ENCODE measurements at places on chromosomes 12 and 14. TPM values are rescaled to one million over a fixed set of nuclear protein-coding genes. Genes with fewer than 3 reads are reported as not detected.

DNA sequence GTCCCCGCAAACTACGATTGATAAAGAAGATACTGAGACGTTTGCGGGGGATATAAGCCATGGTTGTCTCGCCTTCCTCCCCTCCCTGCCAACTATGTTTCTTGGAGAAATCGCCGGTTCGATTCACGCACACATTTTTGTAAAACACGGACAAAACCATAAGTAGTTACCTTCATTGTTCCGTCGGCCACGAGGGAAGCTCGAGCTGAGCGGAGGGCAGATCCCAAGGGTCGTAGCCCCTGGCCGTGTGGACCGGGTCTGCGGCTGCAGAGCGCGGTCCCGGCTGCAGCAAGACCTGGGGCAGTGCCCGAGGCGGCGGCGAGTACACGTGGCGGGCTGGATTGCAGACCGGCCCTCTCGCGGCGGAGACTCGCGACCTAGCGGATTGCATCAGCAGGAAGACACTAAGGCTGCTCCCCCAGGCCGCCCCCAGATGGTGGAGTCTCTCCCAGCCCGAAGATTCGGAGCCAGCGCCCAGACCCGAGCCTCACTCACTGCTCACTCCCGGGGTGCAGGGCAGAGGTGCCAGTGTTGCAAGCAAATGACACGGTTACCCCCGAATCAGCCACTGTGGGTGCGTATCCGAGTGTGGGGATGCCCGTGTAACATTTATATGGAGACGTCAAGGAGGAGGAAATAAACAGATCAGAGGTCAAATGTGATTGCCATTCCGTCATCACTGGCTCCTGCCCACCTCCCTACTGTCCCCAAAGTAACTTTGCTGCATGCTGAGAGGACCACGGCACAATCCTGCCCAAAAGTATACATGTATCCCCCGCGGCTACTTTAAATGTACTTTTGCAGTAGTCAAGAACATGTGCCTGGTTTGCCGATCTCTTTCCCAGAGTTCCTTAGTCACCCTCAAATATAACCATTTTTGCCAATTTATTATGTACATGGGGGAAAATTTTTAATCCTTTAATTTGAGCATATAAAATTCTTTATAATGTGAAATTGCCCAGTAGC lies at the start of gene BCAT1:
Gene BCAT1, minus strand, starts transcription at position 345 of the 966 bp plus-strand sequence. Its CDS starts 169 bp downstream, at position 176.
- peak; percentile 88 for DNase-seq

DNA sequence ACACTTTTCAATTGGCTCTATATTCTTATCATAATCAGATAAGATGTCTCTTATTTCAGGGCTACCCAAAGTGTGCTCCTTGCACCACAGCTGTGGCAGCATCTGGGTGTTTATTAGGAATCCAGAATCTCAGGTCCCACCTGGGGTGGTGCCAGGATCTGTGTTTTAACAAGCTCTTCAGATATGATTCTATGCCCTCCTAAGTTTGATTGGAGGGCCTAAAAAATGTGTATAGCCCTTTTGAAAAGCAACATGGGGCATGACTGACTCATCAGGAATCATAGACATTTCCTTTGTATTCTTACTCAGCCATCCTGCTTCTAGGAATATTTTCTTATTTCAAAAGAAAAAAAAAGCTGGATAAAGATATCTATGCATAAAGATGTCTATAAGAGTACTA lies 103.1 kb downstream of the HELB start:
- DNase-seq: peak; percentile 67

GRCh38 chr14:30240018-30240417 lies 312.4 kb upstream of the PRKD1 start:
- DNase-seq: no peak

- DNase-seq: peak; percentile 93
Observed at GRCh38 chr12:94618995-94619695, 31.2 kb downstream of the TMCC3 start.

DNA sequence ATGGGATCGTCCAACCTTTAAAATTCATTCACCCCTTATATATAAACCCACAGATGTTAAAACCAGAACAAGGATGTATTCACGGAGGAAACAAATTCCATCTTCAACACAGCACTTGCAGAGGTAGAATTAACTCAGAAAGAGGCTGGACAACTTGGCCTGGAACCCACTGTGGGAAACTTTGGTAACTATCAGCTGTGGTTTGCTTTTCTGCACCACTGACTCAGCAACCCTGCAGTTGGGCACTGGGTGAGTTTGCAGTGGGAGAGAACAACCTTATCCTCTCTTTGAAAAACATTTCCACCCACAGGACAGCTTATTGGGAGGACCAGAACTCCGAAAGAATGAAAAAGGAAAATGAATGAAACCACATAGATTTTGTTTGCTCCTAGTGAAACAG lies 66.3 kb downstream of the ZNF664 start:
- DNase-seq: peak; percentile 57

DNA sequence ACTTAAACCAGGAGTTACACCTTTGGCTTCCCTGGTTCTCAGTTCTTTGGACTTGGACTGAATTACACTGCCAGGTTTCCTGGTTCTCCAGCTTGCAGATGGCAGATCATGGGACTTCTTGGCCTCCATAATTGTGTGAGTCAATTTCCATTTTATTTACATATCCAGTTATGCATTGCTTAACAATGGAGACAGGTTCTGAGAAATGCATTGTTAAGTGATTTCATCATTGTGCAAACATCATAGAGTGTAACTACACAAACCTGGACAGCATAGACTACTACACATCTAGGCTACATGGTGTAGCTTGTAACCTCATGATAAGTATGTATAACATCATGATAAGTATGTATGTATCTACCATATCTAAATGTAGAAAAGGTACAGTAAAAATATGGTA lies 276.1 kb upstream of the BTG1 start:
- peak; percentile 71 for DNase-seq

DNA sequence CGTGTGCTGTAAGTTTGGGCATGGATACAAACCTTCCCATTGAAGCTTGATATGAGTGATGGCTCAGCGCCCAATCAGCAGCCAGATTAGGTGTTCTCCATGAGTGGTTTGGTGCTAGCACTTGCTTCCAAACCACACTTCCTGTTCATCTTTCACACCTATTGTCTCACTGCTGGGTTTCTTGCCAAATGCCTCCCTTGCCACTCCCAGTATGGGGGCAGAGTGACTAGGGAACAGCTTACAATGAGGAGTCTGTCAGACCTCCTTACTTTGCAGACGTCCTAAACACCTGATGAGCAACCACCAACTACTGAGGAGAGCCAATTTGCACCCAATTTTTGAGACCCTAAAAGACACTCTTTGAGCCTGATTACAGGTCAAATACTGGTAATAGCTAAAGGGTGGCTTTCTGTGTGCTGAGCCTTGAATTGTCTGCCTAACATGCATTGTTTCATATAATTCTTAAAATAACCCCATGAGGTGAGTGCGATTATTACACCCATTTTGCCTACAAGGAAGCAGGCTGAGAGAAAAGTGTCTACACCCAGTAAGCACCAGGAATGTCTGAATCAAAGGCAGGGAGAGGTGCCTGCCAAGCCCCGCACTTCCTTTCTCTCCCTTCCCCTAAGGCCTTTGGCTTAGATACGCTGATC lies 48.4 kb upstream of the FOS start:
- peak; percentile 34 for DNase-seq

GRCh38 chr12:93540466-93540865 lies 32.0 kb upstream of the SOCS2 start:
- DNase-seq: no peak

GRCh38 chr14:83913476-83913875 lies 1616.5 kb upstream of the FLRT2 start:
- peak; percentile 43 for DNase-seq

- DNase-seq: no peak
Observed at GRCh38 chr14:100602621-100603230, 15.5 kb upstream of the BEGAIN start.

DNA sequence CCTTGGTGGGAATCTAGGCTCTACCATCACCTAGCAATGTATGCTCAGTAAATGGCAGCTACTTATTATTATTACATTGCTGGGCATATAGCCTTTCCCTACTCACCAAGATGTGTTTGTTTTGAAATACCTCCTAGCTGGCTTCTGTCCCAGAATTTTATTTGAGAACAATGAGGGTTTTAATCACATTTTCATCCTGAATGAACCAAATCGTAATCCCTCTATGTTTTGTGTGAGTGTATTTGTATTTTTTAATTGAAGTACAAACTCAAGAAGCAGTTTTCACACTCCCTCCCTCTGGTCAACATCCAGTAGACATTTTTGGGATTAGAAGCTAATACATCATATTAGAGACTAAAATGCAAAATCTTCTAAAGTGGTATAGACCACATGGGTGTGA lies 7.6 kb downstream of the SLC7A8 start:
- DNase-seq: peak; percentile 20

- no peak for DNase-seq
Observed at GRCh38 chr12:2574355-2574935, 220.3 kb upstream of the FKBP4 start.

DNA sequence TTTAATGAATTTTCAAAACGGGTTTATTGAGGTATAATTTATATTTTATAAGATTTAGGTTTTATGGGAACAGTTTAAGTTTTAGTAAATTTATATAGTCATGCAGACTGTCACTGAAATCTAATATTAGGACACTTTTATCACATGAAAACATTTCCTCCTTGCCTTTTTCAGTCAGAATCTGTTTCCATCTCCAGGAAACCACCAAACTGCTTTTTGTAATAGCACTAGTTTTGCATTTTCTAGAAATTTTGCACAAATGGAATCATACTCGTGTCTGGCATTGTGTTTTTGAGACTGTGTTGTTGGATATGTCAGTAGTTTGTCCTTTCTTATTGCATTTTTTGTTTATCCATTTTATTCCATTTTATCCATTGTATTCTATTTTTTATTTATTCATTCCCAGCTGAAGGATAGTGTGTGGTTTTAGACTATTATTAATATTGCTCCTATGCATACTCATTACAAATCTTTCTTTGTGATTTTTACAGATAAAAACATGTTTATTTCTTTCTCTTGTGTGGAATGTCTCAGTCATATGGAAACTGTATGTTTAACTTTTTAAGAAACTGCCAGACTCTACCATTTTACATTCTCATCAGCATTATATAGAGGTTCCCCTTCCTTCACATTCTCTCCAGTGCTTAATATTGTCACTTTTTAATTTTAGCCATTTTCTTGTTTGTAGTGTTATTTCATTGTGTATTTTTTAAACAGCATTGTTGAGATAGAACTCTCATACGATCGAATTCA lies 26.5 kb downstream of the PALS1 start:
- no peak for DNase-seq

DNA sequence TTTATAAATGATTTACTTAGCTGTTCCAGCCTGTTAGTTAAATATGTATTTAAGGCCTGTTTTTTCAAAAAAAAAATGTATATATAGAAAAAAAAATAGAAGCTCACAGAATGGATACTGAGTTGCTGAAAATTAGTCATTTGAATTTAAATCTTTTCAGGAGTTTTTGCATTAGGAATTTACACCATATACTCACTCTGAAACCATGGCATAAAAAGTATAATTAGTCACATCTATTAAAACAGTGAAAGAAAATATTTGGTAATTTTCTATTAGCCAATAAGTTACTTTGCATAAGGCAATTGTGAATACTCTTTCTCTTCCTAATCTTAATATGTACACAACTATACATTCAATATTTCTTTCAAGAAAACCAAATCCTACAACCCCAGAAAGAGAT lies 51.9 kb downstream of the HMGA2 start:
- no peak for DNase-seq

DNA sequence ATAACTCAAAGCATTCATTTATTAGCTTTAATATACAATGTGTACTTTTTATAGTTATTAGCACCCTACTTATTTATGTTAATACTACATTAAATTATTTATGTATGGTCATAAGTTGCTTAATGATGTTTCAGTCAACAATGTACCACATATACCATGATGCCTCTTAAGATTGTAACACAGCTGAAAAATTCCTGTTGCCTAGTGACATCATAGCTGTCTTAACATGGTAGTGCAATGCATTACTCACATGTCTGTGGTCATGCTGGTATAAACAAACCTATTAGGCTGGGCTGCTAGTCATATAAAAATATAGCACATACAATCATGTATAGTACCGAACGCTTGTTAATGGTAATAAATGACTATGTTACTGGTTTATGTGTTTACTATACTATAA lies 120.4 kb downstream of the ANO6 start:
- peak; percentile 99 for DNase-seq

DNA sequence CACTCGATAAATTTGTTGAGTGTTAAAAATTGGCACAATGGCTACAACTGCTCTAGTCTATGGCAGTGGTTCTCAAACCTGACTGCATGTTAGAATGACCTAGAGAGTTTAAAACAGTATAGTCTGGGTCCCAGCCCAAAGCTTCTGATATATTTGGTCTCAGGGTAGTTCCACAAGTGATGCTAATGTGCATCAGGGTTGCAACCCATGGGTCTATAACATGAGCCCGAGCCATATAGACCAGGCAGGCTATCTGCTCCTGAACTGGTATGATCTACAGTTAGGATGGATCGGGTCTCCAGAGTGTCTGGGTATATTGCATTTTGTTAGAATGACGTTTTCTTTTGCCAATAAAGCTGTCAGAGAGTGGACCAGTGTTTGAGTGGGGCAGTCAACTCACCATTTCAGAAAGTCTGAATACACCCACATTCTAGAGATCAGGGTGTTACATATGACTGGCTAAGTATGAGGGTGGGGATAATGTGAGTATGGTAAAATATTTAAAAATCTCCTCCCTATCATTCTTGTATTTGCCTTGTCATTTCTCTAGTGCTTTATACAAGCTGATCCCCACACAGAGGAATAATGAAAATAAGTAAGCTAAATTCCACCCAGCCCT lies 80.9 kb downstream of the FRMD6 start:
- no peak for DNase-seq

The TMEM253 gene
- not detected for total RNA-seq

The NXPH4 gene
- 0.56 TPM for total RNA-seq

The INHBC gene
- not detected for total RNA-seq

The RND1 gene
- total RNA-seq: not detected

The AHNAK2 gene
- 7.9 TPM for total RNA-seq

The NPFF gene
- not detected for total RNA-seq

The GALNT8 gene
- not detected for total RNA-seq

The CFAP54 gene
- 0.18 TPM for total RNA-seq
